ENCODE measurements at places on chromosomes 5 and 9. TPM values are rescaled to one million over a fixed set of nuclear protein-coding genes. Genes with fewer than 3 reads are reported as not detected.

Gene CDX1
- total RNA-seq: not detected

Gene PCDHGA10
- 5.3 TPM for total RNA-seq

Gene FBXL17
- total RNA-seq: 45.1 TPM

Gene PPIC
- 52.2 TPM for total RNA-seq

DNA sequence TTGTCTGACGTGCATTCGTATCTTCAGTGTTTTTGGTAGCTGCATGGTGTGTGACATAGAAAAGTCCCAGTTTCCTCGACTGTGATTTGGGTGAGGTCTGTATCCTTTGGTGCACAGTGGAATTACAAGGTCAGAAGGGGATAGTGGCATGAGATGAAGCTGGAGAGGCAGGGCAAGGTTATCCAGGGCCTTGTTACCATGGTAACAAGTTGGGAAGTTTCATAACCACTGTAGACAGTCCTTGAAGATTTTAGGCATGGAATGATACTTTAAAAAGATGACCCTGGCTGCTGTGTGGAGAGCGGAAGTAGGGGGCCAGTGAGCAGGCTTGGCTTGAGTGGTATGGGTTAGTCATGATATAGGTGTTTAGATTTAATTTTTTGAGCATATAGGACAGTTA is 11.9 kb downstream of the EHMT1 start:
- no peak for DNase-seq

DNA sequence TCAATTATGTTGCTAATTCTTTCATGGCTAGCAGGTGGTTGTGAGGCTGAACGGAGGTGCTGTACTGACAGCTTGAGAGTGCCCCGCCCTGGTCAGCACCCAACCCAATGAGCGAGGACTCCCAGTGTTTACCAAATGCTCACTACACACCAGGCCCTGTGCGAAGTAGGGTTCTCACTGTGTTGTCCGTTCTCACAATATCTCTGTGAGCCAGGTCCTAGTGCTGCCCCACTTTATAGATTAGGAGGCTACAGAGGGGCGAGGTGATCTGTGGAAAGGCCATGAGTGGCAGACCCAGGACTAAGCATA is 28.2 kb downstream of the COL15A1 start:
- no peak for DNase-seq

- no peak for DNase-seq
These were observed 56.7 kb downstream of the HRH2 start for GRCh38 chr5:175714479-175715085.

DNA sequence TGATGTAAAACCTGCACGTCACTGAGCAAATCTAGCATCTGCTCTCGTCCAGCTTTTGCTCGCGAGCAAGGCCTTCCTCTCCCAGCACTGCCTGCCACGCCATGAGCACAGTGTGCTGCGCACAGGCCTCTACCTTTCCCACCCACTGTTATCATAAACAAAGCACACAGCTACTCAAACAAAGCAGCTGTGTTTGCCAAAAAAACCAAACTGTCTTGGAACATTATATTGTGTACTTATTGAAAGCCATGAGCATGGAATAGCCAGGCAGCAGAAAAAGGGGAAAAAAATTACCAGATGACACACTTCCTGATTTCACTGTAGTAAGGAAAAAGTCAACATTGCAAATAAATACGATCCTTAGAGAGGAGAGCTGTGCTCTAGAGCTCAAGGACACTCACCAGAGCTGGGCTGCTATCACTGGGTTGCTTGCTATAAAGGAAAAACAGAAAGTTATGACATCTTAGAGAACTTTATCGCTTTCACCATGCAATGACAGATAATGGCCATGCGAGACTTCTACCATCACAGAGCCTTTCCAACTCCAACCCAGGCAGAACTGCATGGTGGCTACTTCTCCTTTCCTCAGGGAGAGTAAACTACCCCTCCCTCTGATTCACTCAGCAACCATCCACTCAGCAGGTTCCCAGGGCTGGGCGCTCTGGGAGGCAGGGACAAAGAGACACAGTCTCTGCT is 69.6 kb downstream of the EPB41L4B start:
- DNase-seq: no peak

DNA sequence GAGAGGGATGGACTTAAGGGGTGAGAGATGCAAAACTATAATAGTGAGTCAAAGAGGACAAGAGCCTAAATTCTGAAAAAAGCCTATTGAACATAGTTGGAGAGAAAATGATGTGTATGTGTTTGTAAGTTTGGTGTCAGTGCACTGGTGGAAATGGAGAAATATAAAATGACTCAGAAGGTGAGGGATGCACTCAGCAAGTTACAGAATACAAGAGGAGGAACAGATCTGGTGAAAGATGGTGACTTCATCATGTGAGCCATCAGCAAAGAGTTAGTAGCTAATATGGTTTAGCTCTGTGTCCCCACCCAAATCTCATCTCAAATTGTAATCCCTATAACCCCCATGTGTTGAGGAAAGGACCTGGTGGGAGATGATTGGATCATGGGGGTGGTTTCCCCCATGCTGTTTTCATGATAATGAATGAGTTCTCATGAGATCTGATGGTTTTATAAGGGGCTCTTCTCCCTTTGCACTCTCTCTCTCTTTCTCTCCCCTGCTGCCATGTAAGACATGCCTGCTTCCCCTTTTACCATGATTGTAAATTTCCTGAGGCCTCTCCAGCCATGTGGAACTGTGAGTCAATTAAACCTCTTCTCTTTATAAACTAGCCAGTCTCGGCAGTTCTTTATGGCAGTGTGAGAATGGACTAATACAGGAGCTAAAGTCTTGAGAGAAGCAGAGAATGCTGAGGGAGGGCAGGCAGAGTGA is 30.4 kb upstream of the FYB1 start:
- DNase-seq: no peak

- no peak for DNase-seq
These were observed 1978.6 kb upstream of the CDH6 start for GRCh38 chr5:29214839-29215238.

DNA sequence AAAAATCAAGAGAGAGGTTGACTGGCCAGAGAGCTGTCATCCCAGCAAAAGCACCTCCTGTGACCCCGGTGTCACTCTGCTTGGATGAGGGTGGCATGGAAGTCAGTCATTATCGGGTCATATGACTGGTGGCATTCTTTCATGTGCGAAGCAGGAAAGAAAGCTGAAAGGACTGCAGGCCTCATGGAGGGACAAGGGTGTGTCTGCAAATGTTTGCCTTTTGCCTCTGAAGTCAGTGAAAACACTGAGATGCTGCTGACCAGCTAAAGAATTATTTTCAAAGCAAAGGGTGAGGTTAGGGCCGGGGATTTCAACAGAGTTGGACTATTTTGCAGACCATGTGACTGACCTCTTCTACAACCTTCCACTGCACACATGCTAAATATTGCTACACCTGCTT is 298.3 kb downstream of the CSNK1G3 start:
- DNase-seq: peak; percentile 50

DNA sequence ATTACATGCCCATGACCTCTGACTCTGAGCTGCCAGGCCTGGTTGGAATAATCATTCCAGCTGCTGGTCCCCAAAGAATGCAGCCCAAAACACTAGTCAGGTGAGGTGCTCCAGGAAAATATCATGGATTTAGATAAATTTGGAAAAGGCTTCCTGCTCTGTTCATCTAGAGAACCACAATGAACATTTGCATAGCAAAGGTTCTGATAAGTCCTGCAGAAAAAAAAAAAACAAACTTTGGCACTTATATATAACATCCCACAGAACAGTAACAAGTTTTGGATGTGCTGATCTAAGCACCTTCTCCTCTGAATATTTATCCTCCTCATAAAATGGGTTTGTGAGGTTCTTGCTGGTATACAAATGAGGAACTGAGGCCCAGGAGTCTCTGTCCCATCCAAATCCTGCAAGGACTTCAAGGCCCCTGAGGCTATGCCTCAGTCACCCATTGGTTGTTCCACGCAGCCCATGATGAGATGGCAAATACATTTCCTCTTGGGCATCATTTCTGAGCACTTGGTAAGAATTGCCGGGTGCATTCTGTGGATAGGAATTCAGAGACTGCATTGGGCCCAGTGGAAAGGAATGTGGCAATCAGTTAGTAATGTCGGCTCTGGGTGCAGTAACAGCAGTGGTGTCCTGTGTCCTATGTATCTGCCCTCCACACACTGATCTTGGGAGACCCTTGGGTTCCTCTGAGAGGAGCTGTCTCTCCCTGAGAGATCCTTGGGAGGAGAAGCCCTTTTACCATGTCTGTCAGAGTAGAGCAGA is 73.4 kb upstream of the ASS1 start:
- DNase-seq: no peak

- no peak for DNase-seq
These were observed 138.1 kb upstream of the PIK3R1 start for GRCh38 chr5:68077349-68077894.

DNA sequence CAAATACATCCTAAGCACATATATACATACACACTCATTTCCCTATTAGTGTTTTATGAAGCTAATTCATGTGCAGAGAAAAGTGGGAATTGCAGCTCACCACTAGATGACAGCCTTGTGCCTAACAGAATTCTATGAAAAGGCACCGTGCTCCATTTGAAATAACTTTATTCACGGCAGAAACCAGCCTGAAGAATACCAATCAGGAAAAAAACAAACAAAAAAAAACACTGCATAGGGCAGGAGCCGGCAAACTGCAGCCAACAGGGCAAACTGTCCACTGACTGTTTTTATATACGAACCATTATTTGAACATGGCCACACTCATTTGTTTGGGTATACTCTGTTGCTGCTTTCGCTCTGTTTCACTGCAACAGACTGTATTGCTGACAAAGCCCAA is 33.6 kb downstream of the ERMP1 start:
- no peak for DNase-seq

GRCh38 chr5:24823625-24824024 is 178.8 kb upstream of the CDH10 start:
- DNase-seq: no peak

Data from left ventricle myocardium superior (tissue), 1 donor.